ENCODE measurements at places on chromosomes 5 and 9. TPM values are rescaled to one million over a fixed set of nuclear protein-coding genes. Genes with fewer than 3 reads are reported as not detected.

Gene EQTN
- polyA plus RNA-seq: 15.1 TPM

Gene GCNT1
- polyA plus RNA-seq: 0.66 TPM

Gene DYNC2I2
- polyA plus RNA-seq: 0.14 TPM

Gene IL9
- not detected for polyA plus RNA-seq

Gene PAPPA
- polyA plus RNA-seq: 0.29 TPM

Gene RELL2
- 5.9 TPM for polyA plus RNA-seq

Gene POU5F2
- 0.14 TPM for polyA plus RNA-seq

Gene BAAT
- polyA plus RNA-seq: 0.71 TPM

Gene LCNL1
- polyA plus RNA-seq: not detected
